Renal pelvis (tissue), 12 donors: ENCODE measurements at places on chromosomes 1 and 21. TPM values are rescaled to one million over a fixed set of nuclear protein-coding genes. Genes with fewer than 3 reads are reported as not detected.

The IGSF5 gene
- polyA plus RNA-seq: 0.98 TPM

The KRTAP19-8 gene
- polyA plus RNA-seq: not detected

The IGSF21 gene
- polyA plus RNA-seq: 0.36 TPM

The LCE3D gene
- polyA plus RNA-seq: not detected
